ENCODE measurements at places on chromosomes 3 and 15.
A peak's percentile ranks its signal among the peaks of the same experiment; 100 is the strongest.

DNA sequence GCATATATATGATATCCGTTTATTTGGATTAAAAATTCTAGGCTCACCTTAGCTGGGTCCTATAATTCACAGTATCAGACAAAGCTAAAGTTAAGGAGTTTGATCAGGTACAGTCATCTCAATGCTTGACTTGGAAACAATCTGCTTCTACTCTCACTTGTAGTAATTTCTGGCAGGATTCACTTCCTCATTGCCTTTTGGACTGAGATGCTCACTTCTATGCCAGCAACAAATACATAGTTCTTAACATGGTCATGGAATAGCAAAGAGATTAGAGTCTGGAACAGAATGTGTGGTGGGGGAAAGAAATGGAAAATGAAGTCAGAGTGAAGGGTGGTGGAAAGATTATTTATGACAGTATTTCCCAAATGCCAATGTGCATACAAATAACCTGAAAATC lies 693.6 kb downstream of the CADM2 start:
- no peak for DNase-seq

DNA sequence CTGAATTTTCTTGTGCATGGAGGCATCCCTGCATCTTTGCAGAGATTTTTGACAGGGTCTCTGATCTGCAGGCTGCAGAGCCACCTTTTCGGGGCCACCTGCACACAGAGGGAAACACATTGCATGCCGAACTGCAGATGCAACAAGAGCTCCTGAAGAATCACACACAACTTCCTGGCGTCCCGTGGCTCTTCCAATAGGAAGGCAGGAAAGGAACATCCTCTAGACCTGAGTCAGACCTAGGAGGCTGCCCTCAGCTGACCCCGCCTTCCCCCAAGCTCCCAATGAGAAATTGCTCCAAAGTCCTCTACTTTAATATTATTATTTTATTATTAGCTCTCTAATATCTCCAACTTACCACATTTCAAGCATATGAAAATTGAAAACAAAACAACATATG lies 213.2 kb upstream of the ARRDC4 start:
- no peak for DNase-seq

DNA sequence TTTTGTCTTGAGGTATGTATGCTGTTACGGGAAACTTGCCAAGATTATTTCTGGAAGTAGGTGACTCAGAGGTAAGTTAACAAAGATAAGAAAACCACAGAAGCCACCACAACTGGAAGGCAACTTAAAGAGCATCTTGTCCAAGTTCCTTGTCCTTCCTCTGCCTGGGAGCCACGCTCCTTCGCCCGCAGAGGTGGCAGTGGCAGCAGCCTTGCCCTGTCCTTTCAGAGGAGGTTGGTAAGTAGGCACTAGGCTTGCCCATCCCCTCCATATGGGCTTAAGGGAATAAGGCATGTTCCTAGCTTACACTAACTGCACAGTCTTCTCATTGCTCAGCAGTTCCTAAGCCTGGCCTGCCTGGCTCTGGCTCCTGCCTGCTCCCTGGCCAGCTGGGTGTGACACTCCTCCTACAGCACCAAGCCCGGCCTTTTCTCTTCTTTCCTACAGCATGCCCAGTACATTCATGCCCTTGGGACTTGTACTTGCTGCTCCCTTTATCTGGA lies 48.0 kb upstream of the RAB6B start:
- DNase-seq = no peak

DNA sequence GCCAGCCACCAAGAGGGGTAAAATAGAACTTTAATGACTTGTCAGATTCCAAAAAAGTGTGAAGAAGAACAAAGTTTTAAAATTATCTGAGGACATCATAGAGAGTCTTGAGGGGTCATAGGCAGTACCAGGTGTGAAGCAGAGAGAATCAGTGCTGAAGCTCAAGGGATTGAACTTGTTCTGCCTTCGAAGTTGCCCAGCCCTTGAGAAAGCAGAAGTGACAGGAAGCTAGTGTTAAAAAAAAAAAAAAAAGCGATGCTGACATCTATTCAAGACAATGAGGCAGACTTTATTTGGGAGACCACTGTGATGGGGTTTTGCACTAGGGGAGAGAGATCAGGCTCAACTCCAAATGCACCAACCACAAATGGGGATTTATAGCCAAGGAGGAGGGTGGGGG lies 21.8 kb downstream of the FBXO22 start:
- no peak for DNase-seq

GRCh38 chr15:93372208-93372864 lies 283.3 kb upstream of the RGMA start:
- no peak for DNase-seq

- no peak for DNase-seq
Measured at GRCh38 chr15:30984542-30984941, 6.9 kb downstream of the MTMR10 start.

DNA sequence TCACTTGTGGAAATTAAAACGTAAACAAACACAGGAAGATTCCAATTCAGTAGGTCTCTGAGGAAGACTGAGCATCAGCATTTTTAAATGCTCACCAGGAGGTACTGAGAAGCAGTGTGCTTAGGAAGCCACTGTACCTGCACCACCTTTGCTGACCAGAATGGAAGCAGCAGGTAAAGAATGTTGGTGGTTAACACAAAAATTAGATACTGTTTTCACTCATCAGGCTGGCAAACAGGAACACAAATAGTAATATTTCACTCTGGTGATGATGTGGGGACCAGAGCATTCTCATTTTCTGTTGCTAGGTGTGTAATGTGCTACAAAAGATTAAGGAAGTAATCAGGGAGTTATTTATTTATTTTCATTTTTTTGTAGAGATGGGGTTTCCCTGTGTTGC lies 29.9 kb upstream of the GHSR start:
- DNase-seq = no peak

GRCh38 chr3:13528217-13528867 lies 20.6 kb upstream of the FBLN2 start:
- DNase-seq = no peak

GRCh38 chr3:38047896-38048295 lies 8.9 kb downstream of the DLEC1 start:
- no peak for DNase-seq

GRCh38 chr15:84810073-84810840 lies 6.9 kb upstream of the ALPK3 start:
- no peak for DNase-seq

GRCh38 chr3:145094355-145094941 lies 1066.5 kb downstream of the PLOD2 start:
- DNase-seq = no peak

- DNase-seq = no peak
Measured at GRCh38 chr15:67504796-67505195, 16.1 kb upstream of the C15orf61 start.

DNA sequence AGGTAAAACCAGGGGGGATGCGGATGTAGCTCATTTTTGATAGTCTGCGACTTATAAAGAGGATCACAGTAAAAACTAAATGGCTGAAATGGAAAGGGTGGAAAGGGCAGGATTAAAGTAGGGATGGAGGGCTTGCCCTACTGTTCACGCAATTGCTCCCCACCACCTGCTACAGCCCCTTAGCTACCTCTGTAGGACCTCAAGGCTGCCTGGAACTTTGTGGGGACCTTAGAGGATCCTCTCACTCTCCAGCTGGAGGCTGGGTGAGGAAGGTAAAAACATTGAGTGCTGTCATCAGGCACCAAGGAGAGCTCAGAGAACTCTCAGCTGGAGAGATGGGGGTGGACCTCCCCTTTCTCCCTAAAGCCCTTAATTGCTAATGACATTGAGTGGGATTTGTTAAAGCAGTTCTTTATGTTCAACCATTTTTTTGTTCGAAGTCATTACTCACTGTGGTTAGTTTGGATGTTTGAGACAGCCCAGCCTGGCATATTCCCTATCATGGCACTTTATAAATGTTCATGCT lies 213.0 kb downstream of the CLSTN2 start:
- DNase-seq = no peak

DNA sequence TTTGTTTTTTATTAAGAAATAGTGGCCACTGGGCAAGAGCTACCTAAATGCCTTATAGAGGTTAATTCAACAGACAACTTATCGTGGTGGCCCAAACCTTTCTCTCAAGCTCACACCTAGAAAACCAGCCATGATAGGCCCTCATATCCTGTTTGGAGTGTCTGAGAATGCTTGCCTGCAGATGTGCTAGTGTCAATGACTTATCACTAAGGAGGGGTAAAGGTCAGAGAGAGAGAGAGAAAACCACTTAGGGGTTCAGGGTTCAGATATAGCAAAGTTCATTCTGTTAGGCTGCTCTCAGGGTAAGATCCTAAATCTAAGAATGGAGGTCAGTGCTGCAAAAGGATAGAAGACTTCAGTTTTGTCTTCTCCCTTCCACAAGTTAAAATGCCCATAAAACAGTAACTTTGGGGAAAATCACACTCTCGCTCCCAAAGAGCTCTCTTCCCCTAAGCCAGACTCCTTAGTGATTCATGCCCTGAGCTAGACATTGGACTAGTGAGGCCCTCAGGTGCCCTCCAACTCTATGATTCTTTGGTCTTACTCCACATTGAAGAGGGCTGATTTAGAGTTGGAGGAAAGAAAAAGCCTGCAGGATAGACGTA lies 30.3 kb upstream of the B3GNT5 start:
- DNase-seq = no peak

GRCh38 chr3:58691997-58692396 lies 25.4 kb upstream of the FAM3D start:
- DNase-seq = no peak

DNA sequence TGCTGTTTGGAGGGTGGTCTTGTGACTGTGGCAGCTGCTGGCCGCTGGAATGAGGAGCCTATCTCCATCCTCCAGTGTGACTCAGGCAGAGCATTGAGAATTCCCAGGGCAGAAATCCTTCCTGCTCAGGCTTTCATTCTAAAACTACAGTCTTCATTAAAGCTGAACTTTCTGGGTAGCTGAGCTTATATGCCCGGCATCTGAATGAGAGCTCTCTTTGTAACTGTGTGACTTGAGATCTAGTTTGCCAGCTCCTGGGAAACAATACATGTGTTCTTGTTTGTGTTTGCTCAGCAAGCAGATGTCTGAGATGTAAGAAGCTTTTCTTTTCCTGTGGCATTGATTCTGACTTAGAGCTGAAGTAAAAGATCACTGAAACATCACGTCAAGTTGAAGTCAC lies 22.4 kb downstream of the RLBP1 start:
- DNase-seq = no peak

DNA sequence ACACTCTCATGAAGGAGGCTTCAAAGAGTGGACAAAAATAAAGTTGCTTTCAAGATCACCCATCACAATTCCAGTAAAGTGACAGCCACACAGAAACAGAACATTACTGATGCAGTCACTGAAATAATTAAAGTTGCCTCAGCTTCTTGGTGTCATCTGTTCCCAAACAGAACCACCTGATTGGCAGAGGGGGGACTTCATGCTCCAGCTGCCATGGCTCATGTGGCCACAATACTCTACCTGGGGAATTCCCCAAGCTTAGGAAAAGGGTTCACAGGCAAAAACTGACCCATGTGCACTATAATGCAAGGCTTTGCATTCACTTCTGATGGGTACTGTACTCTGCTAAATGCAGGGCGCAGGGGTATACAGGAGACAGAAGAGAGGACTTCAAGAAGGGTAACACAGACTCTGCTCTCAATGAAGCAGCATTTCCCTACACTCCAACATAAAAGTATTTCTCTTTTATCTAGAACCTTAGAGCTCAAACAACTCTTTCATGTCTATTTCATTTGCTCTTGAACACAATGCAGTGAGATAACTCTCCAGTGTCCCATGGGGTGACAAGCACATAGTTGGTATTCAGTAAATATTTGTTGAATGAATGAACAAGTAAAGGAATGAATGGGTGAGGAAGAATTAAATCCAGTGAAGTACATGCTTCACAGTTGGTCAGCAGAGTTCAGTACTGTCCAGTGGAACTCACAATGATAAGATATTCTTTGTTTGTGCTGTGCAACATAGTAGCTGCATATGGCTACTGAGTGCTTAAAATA lies 8.6 kb upstream of the CTNNB1 start:
- no peak for DNase-seq

DNA sequence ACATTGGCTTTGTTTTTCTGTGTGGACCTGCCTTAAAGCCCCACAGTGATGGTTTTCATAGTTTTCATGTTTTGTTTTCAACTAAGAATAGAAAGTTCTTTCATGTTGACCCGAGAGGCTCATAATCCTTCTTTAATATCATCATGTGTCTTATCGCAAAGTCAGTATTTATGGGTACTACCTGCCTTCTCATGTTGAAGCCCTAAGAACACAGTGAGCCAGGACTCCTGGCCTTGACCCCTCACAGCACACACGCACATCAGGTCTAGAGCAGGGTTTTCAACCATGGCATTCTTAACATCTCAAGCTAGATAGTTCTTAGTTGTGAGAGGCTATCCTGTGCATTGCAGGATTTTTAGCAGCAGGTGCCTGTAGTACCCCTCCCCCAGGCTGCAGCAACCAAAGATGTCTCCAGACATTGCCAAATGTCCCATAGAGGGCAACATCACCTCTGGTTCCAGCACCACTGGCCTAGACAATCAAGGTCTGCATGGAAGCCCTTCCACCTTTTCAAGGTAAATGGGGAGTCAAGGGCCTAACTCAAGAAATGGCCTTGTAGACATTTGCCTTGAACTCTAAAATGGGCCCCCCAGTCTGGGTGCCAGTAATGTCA lies 118.3 kb downstream of the MTHFS start:
- DNase-seq = no peak

GRCh38 chr3:112767177-112767576 lies 79.5 kb downstream of the CD200R1L start:
- DNase-seq = no peak

DNA sequence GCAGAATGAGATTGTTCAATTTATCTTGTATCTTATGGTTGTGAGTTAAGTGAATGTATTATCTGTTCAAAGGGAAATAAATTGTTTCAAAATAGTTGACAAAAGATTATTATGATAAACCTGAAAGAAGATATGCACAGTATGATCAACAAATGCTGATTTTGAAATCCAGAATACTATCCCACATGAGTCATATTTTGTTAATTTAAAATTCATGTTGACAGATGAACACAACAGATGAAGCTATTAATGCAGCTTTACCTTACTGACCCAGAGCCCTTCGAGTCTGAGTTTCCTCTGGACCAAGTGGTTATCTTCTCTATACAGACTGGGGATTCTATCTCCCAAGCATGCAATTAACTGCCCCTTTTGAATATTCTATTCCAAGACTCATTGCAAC lies 482.8 kb downstream of the FGF12 start:
- DNase-seq = no peak

DNA sequence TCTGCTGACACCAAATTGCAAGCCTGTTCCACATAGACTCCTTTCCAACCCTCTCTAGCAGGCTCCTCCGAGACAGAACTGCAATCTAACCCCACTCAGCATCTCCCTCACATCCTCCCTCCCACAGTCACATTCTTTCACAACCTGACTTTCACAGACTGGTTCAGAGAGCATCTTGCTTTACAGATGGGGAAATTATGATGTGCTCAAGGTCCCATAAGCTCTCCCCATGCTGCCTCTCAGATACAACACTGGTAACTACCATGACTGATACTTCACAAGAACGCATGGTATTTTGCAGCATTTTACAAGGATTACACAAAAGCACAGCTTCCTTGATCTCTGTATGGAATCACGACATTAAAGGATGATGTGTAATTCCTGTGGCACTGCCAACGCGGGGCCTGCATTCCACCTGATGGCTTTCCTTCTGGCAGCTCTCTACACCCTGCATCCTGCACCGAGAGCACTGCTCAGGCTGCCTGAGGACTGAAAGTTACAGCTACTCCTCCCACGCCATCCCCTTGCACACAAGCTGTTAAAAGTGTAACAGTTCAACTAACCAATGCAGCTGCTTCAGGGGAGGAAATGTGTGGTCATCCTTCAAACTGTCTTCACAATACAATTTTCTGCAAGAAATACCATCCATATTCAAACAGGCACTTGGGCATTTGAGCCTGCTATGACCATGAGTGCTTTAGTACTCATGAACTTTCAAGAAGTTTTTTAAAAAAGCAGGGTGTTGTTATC lies 27.6 kb downstream of the TBC1D2B start:
- DNase-seq = peak; percentile 25

GRCh38 chr3:73786321-73786807 lies 161.6 kb upstream of the PDZRN3 start:
- no peak for DNase-seq

Data from CD4-positive, alpha-beta T cell (primary cell).